ENCODE measurements at places on chromosomes 4 and X.

- no peak for DNase-seq
Observed at GRCh38 chr4:3827616-3828492, 61.7 kb downstream of the ADRA2C start.

GRCh38 chr4:176376032-176376614 lies 56.4 kb downstream of the SPCS3 start:
- DNase-seq: no peak

DNA sequence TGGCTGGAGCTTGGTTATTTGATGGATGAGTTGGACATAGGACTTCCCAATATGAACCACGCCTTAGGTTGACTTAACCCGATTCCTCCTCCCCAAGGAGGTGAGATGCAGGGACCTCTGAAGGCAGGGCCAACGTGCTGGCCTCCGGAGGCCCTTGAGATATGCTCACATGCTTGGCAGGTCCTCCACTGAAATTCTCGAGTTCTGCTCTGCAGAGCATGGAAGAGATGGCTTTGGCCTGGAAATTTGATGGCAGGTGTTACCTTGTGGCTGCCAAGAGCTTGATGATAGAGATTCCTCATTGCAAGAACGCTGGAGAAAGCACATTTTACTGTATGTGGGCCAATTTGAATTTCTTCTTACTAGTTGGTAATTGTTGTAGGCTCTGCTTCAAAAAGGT lies 117.4 kb upstream of the LIMCH1 start:
- DNase-seq: no peak

- DNase-seq: no peak
Observed at GRCh38 chr4:99506781-99507180, 4.0 kb upstream of the C4orf17 start.

DNA sequence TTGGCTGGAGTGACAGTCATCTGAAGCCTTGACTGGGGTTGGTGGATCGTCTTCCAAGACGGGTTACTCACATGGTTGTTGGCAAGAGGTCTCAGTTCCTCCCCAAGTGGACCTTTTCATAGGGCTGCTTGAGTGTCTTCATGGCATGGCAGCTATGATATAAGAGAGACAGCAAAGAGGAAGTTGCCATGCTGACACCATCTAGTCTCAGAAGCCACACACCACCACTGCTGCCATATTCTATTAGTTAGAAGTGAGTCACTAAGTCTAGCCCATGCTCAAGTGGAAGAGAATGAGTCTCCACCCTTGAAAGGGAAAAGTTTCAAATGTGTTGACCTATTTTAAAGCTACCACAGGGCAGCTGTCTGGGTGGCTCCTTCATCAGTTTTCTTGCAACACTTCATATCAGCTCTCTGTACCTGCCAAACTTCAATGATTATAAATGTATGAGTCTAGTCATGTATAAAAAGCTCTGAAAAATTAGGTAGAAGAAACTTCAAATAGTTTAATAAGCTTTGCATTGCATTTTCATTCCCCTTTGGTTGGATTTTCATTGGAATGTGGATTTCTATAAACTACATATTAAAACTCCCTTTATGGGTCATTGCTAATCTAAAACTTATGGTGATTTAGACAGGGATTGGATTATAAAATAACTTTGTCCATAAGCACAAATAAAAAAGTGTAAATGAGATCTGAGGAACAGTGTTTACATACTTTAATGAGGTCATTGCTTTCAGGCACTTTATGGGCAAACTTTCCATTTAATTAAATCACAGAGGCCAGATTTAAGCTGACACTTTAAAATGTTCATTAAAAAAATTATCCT lies 68.0 kb upstream of the ATXN3L start:
- peak; percentile 24 for DNase-seq

GRCh38 chr4:48248559-48248953 lies 21.1 kb downstream of the TEC start:
- DNase-seq: no peak

- DNase-seq: no peak
Observed at GRCh38 chr4:72553540-72554337, 15.3 kb downstream of the ADAMTS3 start.

DNA sequence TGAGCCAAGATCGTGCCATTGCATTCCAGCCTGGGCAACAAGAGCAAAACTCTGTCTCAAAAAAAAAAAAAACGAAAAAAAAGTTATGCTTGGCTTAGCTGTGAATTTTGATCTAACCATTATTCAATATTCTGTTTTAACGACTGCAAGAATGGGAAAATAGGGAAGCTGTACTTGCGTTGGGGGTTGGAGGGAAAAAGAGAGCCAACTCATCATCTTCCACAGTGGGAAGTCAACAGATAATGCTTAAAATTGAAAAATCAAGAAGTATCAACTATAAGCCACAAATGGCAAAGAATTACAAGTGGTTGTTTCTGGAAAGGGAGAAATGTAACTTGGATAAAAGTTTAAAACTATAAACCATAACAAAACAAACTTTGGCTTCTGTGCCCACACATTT lies 2.9 kb downstream of the TEC start:
- DNase-seq: no peak

- DNase-seq: no peak
Observed at GRCh38 chr4:163988865-163989264, 494.4 kb downstream of the TMA16 start.

DNA sequence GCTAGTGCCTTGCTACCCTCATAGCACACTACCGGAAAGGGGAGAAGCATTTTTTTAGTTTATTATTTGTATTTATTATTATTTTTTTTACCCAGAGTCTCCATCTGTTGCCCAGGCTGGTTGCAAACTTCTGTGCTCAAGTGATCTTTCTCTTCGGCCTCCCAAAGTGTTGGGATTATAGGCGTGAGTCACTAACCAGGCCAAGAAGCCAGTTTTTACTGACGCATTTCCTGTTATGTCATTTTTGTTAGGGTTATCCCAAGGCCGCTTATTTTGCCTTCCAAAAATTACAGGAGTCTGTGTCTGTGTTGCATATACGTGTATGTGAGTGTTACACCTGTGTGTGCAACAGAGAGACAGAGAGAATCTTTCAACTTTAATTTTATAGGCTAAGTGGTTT lies 404.5 kb downstream of the GBA3 start:
- DNase-seq: no peak

- no peak for DNase-seq
Observed at GRCh38 chr4:185582651-185583400, 47.5 kb upstream of the PDLIM3 start.

DNA sequence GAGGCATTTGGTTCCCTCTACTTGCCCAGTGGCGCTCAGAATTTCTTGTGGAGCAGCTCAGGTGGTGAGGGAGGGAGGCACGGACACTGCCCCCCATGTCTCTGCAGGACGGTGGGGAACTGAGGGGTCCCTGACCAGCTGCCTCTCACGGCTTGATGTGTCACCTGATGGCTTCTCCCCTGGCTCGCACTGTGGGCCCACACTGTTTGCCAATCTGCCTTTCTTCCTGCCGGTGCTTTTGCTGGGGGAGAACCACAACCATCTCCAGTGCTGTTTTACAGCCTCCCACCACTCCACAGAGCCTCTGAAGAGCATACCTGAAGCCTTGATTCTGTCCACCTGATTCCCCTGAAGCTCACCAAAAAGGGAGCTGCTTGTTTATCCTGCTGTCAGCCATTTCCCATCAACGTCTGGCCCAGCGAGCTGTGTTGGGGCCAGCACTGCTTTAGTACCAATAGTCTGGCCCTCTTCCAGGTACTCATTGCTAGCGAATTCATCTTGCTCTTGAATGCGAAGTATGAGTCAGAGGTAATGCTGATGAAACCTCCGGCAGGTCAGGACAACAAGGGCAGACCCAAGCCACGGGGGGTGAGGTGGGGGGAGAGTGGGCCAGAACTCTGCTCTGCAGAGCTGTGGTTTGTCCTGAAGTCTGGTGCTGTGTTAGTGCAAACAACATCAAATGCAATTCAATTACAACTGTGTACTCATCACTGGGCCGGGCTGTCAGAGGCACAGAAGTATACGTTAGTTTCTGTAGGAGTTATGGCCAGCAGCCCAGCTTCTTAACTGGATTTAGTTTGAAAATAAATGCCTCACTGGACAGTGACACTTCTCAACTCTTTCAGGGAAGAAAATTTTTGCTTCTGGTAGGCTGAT lies 208.3 kb upstream of the JADE1 start:
- DNase-seq: no peak

DNA sequence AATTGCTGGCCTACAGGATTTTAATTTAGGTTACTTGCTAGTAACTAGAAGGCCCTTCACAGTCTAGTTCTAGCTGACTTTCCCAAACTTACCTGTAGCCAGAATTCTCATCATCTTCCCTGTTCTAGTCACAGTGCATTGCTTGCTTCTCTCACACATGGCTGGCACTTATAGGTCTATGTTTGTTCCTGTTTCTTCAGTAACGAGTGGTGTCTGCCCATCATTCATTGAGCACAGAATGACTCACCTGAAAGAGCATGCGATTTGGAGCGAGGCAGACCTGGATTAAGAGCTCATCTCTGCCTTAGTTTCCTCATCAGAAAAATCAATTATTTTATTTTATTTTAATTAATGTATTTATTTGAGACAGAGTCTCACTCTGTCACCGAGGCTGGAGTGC lies 201.7 kb upstream of the ANK2 start:
- no peak for DNase-seq
